ENCODE measurements at places on chromosomes 1 and 21.

DNA sequence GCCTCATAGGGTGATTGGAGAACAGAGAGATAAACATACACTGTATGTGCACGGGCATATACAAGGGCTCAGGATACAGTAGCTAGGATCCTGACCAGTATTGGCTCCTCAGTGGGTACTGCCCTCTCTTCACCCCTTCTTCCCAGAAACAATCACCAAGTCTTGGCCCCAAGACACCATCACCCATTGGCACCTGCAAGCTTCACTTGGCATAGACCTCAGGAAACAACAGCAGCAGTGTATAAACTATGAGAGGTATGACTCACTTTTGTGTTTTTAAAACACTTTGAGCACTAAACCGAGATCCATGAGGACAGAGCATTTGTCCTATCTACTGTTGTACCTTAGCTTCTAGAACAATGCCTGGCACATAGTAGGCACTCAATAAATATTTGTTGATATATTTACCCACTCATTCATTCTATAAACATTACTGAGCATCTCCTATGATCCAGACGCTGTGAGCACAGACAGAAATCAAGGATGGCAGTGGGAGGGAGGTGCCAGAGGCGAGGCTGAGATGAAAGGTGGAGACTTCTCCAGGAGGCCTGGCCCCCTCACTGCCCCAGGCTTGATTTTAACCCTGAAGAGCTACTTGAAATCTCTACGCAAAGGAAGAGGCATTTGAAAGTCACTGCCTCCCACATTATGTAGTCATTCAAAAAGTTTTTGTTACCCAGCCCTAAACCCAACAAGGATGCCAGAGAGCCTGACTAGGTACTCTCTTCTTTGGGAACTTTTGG, 95.2 kb downstream of the CAMK2N1 start:
- no peak for DNase-seq

- DNase-seq: no peak
These were observed 212.8 kb downstream of the PBX1 start for GRCh38 chr1:164771619-164772361.

DNA sequence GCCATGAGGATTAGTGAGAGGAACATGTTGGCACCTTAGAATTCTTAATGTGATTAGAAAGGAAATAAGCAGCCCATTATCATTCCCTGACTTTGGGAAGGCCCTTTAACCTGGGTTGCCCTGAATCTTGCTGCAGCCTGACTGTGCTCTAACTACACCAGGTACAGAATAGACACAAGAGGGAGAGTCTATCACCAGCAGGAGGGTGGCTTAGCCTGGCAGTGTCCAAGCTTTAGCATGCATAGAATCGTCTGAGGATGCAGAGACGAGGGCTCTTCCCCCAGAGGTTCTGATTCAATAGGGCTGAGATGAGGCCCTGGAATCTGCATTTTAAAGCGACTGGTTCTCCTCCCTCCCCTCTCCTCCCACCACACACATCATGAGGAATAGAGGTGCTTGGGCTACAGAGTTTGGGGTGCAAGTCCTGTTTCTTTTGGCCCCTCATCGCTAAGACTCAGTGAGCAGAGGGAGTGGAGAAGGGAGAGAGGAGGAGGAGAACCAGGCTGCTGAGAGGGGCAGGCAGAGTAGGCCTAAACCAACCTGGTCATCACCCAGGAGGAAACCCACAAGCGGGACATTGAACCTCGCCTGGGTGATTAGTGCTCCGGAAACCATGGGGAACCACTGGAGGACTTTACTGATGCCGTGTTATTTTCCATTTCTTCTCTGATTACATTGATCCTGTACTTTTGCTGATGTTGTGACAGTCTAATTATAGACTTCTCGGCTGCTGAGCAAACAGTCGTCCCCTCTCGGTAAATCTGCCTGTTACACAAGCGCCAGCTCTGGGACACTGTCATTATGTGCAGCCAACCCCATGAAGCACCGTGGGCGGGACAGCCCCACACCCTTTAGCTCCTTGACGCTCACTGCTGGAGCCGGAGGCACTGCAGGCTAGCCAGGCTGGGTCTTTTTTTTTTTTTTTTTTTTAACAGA, 6.3 kb upstream of the TENT5C start:
- DNase-seq: no peak

DNA sequence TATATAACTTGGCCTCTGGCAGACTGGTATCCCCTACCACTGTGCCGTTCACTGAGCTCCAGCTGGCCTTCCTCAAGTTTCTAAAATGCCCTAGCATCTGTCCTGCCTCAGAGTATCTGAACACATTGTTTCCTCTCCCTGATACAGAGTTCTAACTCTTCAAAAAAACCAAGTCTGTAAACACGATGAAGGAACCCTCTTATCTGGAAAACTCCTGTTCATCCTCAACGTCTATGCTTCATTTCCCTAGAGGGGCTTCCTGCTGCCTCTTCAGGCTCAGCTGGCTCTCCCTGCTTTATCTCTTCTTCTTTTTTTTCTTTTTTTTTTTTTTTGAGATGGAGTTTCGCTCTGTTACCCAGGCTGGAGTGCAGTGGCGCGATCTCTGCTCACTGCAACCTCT, 5.6 kb downstream of the BSDC1 start:
- no peak for DNase-seq

- DNase-seq: no peak
These were observed 4.3 kb downstream of the XPR1 start for GRCh38 chr1:180636138-180636537.

DNA sequence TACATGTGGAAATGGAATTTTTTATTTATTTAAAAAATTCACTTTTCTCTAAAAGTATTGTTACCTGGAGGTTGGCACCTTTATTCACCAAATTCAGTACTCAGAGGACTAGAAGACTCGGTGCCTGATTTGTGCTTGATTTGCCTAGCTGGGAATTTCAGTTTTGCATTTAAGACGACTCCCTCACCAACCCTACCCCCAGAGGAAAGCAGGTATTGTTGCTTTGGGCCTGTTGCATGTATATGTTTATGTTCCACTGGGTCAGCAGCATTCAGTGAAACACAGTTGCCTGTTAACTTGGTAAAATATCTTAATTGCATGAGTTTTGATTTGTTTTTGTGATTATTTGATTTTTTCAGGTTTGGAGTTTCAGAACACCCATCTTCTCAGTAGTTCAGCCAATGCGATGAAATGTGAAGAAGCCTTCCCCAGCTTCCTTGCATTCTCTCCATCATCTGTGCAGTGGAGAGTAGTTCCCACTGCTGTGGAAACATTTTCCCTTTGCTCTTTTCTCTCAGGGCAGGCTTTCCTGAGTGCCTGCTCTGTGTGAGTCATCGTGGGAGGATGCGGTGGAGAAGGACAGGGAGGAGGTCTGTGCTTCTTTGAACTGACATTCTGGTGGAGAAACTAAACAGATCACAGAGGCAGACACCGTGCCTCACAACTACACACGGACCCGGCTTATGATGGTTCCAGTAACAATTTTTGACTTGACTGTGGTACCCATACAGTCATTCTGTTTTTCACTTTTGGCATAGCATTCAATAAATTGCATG, 6.4 kb downstream of the ADARB1 start:
- DNase-seq: no peak

DNA sequence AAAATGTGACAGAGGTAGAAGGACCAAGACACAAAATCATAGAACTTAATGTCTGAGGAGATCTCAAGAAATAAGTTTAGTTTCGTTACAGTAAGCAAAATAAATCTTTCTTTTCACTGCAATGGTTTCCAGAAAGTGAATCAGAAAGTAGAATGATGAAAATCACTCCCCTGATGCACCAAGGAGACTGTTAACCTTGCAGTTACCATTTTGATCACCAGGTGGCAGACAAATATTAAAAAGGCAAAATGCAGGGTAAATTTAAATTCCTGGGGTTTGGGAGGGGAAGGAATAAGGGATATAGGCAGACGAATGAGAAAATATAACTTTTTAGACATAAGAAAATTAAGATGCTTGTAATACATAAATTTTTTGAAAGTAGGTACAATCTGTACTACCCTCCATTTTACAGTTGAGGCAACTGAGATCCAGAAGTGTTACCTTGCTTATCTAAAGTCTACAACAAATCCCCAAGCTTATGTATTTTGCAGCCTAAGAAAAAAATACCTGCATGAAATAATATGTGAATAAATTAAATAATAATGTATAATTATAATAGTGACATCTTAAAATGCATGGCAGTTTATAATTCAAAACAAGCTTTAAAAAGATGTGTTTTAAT, 253.2 kb downstream of the CRB1 start:
- peak; percentile 21 for DNase-seq

DNA sequence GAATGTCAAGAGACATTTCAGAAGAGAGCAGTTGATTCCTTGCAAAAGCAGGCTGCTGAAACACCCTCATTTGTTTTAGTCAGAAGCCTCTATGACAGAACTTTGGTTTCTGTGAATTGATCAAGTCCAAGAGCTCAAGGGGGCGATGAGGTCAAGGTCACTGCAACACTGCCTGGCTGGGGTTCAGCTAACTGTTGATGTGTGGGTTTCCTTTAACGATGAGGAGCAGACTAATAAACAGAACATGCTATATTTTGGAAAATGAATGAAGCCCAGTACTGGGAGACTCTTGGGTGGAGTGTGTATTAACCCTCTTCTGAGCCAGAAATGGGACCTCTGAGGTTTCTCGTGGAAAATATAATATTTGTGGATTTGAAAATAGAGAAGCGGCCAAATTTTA, 109.3 kb downstream of the ZC3H11B start:
- no peak for DNase-seq

DNA sequence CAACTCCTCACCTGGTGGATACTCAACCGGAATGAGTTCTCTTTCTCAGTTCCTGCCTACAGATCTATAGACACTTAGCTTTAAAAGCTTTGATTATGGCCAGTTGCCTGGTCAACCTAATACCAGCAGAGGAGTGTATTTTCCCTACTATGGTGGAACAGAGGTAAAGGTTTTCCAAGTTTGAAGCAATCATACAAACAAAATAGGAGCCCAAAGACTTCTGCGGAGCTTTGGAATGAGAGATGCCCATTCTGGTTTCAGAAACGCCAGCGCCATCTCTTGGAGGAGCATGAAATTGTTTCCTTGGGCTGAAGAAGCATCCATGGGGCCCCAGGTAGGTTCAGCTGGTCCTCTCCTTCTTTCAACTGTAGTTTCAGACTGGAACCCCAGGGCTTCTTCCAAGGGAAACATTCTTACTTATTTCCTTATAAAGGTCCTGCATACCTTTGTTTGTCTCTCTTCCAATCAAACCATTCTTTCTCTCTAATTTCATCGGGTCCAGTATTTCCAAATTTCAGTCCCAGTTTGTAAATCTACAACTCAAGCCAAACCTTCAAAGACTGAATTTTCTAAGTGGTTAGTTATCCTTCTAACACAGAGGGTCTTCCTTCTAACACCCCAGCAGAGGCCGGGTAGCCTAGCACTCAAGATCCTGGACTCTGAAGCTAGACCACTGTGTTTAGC, 95.9 kb downstream of the KCNJ15 start:
- peak; percentile 84 for DNase-seq

- no peak for DNase-seq
These were observed 47.4 kb upstream of the OSBPL9 start for GRCh38 chr1:51569284-51570062.

DNA sequence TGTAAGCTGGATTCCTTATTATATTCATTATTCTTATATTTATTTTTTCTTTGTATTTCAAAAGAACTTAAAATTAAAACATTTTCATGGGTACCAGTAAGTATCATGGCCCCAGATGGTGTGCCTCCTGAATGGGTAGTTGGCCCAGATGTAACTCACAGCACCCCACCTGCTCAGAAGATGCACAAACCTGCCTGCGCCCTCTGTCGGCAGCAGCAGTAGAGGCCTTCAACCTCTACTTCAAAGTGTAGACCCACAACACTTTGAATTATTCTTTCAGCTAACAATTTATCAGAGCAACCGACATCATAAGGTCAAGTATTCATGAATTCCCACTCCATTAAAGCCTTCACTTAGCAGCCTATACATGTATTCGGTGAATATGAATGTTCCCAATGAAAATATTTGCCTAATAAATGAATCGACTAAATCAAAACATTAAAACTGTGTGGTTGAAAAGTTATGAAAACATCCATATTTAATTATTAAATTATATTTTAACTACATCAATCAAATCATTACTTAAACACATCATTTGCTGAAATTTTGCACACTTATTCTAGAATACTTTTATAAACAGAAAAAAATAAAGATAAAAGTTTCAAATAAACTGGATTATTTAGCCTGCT, 25.4 kb downstream of the PIGM start:
- peak; percentile 83 for DNase-seq

- peak; percentile 81 for DNase-seq
These were observed 75.4 kb downstream of the VWA5B1 start for GRCh38 chr1:20366056-20366462.

DNA sequence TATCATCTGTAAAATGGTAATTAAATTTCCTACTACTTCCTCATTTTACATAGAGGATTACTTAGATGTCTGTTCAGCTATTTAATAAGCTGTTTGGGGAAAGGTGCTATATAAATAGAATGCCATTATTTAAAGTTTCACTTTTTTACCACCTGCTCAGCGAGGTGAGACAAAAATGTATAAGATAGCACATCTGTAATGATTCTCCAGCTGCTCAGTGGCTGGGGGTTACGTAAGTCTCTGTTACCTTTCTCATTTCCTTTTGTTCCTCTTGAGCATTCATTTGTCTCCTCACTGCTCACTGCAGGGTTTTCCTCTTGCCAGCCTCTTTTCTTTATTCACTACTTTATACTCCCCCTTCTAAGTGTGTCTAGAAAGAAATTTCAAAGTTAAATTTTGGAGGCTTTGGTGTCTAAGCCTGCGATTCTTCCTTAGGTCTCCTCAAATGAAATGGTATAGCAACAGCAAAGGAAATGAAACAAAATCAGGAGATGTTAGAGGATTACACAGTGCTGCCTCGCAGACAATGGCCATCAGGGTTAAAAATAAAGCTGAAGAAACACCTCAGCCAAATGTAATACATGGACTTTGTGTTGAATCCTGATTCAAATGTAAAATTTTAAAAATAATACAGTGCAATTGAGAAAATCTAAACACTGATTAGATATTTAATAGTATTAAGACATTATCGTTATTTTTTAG, 6.8 kb downstream of the RGS8 start:
- no peak for DNase-seq

GRCh38 chr1:69982992-69983391, 222.4 kb downstream of the LRRC40 start:
- DNase-seq: no peak

- no peak for DNase-seq
These were observed 119.2 kb upstream of the NGF start for GRCh38 chr1:115457289-115457688.

DNA sequence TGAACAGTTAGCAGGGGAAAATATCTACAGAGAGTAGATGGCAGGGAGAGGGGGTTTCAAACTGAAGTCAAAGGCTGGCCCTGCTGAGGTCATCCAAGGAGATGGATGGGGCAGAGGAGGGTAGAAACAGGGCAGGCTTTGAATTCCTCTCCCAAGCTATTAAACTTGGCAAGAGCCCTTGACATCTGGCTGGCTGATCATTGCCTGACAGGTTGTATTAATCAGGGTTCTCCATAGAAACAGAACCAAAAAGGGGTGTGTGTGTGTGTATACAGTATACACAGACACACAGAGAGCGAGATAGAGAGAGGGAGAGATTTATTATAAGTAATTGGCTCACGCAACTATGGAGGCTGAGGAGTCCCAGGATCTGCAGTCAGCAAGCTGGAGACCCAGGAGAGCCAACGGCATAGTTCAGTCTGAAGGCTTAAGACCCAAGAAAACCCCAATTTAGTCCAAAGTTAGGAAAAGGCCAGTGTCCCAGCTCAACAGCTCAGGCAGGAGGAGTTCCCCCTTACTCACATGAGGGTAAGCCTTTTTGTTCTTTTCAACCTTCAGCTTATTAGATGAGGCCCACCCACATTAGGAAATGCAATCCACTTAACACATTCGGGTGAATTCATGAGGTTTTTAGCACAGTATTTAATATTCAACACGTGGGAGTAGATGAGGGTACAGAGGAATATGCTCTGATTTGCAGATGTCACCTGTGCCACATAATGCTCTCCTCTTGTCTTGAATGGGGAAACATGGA, 46.7 kb upstream of the HAO2 start:
- DNase-seq: no peak
